ENCODE measurements at places on chromosomes 16 and 17. TPM values are rescaled to one million over a fixed set of nuclear protein-coding genes. Genes with fewer than 3 reads are reported as not detected.

Gene CTRB1
- total RNA-seq = not detected

DNA sequence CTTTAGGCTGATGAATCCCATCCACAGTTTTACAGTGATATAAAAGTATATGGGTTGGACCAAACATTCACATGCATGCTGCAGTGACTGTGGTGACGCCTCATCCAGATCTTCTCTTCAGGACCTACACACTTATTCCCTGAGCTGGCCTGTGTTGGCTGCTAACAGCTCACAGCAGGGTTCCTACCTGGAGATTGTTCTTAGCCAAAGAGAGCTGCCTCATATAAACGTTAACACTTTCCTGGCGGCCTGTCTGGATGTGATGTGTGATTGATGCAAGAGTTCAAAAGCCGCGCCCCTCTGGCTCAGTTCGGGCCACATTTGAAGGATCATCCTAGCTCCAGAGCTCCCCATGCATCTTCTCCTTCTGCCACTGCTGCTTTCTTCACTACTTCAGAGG is 93.0 kb upstream of the NETO2 start:
- H3K36me3 ChIP-seq = no peaks in the 10 kb centered on the region
- no peak for DNase-seq
- no peak overlapping the region for H3K4me3 ChIP-seq

GRCh38 chr16:76370344-76370743 is 93.1 kb downstream of the CNTNAP4 start:
- H3K27ac ChIP-seq = no peak overlapping the region
- no peak overlapping the region for H3K4me3 ChIP-seq
- H3K4me1 ChIP-seq = no peaks in the 10 kb centered on the region

DNA sequence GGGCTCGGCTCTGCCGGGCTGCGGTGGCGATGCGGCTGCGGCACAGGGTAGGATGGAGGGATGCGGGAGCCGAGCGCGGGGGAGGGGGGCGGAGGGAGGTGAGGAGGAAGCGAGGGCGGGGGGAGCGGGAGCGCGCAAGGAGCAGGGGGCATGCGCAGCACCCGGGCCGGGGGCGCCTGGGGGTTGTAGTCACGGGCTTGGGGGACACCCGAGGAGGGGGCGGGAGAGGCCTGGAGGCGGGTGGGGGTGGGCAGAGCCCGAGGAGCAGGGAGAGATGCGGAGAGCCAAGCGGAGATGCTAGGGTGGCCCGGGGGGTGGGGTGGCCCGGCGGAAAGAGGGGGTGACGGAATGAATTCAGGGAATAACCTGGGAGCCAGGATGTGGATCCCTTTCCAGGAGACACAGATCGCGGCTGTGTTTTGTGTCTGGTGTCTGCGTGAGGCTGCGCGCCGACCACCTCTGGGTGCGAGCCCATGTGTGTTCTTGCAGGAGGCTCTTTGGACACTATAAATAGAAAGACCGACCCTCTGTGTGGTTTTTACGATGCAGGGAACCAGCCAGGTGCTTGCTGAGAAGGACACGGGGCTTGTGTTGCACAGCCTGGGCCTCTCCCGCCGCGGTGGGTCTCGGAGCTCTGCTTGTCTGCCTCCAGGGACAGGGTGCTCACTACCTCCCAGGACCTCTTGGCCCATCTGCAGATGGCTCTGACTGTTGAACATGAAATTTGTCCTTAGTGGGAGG is at the start of gene STX1B:
TSS of gene STX1B (minus strand) at position 54 of the 741 bp plus-strand sequence. CDS start 242 bp downstream, outside the sequence.
- H3K4me1 ChIP-seq = peaks cover 35% of the 10 kb centered on the region
- H3K4me3 ChIP-seq = no peak within 1 kb of the TSS
- DNase-seq = no peak
- H3K27ac ChIP-seq = no peak within 1 kb of the TSS
- no peaks in the 10 kb centered on the region for H3K36me3 ChIP-seq
